T-helper 1 cell (primary cell): ENCODE measurements at places on chromosomes 2 and 18.

GRCh38 chr2:149527998-149528755, 59.4 kb downstream of the MMADHC start:
- no peak for DNase-seq

DNA sequence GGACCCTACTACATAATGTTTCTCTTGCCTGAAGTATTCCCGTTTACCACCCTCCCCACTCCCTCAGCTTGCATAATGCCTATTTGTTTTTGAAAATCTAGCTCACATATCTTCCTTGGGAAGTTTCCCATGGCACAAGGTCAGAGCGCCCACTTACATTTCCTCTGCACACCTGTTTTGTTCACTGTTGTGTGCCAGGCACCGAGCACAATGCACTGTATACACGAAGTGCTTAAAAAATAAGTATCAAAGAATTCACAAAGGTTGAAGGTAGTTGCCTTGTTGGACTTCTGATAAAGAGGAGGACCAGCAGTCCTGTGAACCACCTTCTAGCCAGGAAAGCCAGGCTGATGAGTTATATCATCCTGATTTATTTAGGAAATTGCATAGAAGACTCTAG, 16.8 kb upstream of the RHOB start:
- DNase-seq, result no peak

- no peak for DNase-seq
These were observed 497.2 kb upstream of the SYT4 start for GRCh38 chr18:43774497-43774896.

GRCh38 chr18:74081966-74082741, 65.5 kb downstream of the FBXO15 start:
- peak; percentile 29 for DNase-seq

DNA sequence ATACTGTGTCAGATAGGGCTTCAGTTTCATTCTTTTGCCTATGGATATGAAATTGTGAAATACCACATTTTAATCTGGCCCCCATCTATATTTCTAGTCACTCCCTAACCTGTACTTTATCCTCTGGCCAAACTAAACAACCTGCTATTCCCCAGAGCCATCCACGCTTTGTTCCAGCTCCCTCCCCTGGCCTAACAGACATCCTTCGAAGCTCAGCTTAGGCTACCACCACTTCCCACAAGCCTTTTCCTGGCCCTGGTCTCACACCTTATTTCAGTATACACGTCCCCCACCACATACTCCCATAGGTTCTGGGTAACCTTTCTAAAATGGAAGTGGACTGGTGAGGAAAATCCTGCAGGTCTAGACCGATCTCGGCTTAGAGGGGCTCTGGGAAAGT, 55.4 kb downstream of the MAP4K3 start:
- DNase-seq, result no peak

- no peak for DNase-seq
These were observed 132.3 kb upstream of the DLX2 start for GRCh38 chr2:172234716-172235691.

DNA sequence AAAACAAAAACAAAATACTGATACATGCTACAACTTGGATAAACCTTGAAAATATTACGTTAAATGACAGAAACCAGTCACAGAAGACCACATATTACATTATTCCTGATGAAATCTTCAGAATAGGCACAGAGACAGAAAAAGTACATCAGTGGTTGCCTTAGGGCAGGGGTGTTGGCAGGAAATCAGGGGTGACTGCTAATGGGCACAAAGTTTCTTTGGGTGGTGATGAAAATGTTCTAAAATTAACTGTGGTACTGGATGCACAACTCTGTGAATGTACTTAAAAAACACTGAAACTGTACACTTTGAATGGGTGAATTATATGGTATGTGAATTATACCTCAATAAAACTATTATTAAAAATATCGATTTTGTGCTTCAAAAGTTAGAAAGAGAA, 16.6 kb downstream of the NCKAP1 start:
- no peak for DNase-seq

DNA sequence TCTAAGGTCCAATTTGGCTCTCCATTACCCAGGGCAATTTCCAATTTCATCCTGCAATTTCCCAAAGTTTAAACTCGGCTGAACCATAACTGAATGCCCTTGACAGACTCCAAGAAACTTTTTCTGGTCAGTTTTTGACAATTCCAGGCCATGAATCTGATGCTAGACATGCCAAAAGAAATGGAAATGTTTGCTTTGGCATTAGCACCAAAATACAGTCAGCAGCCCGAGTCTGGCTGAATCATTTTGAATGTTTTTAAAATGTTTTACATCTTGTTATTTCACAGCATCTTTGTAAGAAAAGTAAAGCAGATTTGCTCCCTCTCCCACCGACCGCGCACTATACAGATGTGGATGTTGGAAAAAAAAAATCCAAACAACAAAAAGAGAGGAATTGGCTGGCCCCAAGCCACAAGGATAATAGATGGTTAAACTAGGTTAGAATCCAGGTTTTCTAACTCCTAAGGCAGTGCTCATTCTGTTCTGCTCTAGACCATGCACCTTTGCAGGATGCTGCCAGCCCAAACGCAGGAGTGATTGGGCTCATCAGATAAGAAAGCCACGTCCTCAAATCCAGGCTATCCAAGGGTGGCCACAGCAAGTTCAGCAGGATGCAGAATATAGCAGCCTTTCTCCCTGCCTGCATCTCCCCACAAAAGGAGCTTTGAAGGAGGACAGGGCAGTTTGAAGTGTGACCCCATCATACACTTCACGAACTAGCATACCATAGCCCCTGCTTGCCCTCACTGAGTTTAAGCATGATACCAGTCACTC, 167.5 kb downstream of the ALK start:
- no peak for DNase-seq

- no peak for DNase-seq
These were observed 61.3 kb upstream of the SLC8A1 start for GRCh38 chr2:40513201-40513600.

DNA sequence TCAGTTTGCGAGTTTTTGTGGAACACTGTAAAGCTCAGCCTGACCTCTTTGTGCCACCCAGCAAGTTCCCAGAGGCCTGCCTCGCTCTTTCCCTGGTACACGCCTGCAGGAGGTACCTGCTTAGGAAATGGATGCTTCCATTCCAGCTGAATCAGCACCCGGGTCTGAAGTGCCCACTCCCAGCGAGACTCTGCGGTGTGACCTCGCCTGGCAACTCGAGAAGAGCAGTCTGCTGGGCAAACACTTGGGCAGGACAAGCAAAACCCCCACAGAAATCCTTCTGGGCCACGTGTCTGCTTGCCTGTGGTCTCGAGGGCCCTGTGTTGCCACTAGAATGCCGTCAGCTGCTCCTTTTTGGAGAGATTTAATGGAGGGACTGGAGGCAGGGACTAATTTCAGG, 127.6 kb downstream of the MAPK4 start:
- no peak for DNase-seq

- no peak for DNase-seq
These were observed 6.0 kb upstream of the BMP10 start for GRCh38 chr2:68877079-68877772.

DNA sequence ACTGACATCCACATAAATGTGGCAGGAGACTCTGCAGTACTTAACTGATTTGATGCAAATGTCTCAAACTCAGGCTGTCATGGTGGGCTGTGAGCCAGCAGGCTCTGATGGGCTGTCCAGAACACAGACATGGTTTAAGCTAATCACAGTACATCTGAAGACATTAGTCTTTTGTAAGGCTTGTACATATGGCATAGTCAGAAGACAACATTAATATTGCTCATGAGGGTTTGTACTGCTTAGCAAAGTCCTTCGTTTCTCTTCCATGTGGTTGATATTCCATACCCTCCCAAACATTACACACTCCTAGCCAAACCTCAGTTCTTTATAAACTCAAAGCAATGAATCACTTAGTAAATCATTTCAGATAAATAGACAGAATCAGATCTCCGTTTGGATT, 330.6 kb downstream of the RND3 start:
- DNase-seq, result no peak

GRCh38 chr2:85761-86160, 39.5 kb upstream of the FAM110C start:
- no peak for DNase-seq

- no peak for DNase-seq
These were observed 138.4 kb downstream of the RPIA start for GRCh38 chr2:88829607-88830463.

- DNase-seq, result no peak
These were observed 45.2 kb downstream of the ADNP2 start for GRCh38 chr18:80154293-80154692.

- DNase-seq, result no peak
These were observed 62.7 kb downstream of the TRAPPC12 start for GRCh38 chr2:3442185-3442584.

- DNase-seq, result no peak
These were observed 719.4 kb upstream of the CELF4 start for GRCh38 chr18:38284972-38285371.

DNA sequence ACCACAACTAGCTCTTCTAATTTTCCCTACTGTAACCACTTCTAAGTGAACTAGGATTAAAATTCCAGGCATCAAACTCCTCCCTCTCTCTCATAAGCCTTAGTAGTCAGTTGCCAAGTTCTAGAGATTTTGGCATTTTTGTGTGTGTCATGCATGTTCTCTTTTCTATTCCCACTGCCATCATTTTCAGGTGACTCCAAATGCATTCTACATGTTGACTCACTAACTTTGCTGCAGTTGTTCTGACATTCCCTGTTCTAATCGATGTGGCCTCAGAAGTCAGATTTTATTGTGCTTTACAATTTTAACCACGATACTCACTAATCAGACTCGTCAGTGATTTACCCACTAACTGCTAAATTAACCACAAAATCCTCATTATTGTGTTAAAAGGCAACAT, 13.3 kb downstream of the DSC1 start:
- DNase-seq, result no peak

GRCh38 chr18:11323359-11323819, 174.0 kb upstream of the PIEZO2 start:
- no peak for DNase-seq

GRCh38 chr18:69444221-69444620, 43.5 kb downstream of the DOK6 start:
- DNase-seq, result no peak

GRCh38 chr2:182897137-182897536, 30.7 kb upstream of the FRZB start:
- no peak for DNase-seq

- DNase-seq, result no peak
These were observed 127.0 kb downstream of the ST6GAL2 start for GRCh38 chr2:106758901-106759497.

DNA sequence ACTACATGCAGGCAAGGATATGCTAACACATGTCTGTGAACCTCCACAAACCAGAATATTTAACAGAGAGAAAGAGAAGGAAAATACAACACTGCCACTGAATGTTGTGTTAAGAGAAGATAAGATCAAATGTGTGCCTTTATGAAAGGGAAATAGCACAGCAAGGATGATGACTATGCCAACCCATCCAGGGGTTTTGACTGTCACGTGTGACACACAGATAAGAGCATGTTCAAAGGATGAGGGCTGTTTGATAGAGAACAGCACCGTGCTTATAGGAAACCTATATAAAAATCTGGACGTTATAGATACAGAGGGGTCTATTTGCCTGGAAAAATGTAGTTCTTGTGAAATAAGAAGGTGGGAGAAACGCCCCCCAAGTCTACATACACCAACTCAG, 911.8 kb downstream of the CPS1 start:
- DNase-seq, result no peak

DNA sequence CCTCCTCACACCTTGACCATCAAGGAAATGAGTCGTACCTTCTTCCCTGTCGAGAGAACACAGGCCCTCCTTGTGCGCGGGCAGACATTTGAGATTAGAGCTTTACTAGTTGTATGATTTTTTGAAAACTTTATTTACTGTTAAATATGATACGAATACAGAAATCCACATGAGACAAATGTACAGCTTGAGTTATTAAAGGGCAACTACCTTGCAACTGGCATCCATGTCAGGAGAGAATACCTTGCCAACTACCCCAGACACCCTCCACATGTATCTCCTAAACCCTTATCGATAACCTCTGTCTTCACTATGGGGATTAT, 28.3 kb downstream of the KLHL23 start:
- DNase-seq, result no peak

DNA sequence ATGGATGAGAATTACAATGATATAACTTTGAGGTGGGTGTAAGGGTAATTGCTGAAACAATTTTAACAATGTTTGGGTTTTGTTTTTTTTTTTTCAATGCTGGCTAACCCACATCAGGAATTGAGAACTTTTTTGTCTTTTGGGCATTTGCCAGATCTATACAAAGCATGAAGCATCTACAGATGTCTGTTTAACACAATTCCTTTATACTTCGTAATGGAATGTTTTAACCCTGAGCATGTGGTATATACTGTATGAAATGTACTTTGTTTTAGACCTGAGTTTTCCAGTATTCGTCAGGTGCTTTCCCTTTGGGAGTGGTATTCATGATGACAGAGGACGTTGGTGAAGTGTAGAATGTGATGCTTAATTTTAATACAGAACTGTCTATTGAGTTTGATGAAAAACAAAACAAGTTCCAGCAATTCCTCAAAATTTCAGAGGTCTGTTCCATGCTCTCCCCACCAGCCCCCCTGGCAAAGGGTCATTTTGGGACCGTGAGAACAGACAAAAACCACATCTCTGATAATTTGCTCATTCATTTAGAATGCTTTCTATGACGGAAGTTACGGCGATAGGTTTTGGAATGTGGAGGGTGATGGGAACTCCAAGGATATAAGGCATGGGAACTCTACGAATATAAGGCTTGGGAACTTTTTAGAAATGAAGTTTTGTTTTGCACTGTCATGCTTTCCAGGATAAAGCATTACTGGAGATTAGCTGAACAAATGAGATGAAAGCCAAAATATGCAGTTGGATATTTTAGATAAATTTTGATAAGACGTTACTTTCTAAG, 14.1 kb downstream of the LIMS1 start:
- DNase-seq, result no peak

- no peak for DNase-seq
These were observed 91.3 kb upstream of the RBBP8 start for GRCh38 chr18:22841840-22842239.

GRCh38 chr2:13390676-13391075, 673.9 kb downstream of the TRIB2 start:
- no peak for DNase-seq

GRCh38 chr18:77495982-77496690, 246.5 kb downstream of the GALR1 start:
- DNase-seq, result no peak

DNA sequence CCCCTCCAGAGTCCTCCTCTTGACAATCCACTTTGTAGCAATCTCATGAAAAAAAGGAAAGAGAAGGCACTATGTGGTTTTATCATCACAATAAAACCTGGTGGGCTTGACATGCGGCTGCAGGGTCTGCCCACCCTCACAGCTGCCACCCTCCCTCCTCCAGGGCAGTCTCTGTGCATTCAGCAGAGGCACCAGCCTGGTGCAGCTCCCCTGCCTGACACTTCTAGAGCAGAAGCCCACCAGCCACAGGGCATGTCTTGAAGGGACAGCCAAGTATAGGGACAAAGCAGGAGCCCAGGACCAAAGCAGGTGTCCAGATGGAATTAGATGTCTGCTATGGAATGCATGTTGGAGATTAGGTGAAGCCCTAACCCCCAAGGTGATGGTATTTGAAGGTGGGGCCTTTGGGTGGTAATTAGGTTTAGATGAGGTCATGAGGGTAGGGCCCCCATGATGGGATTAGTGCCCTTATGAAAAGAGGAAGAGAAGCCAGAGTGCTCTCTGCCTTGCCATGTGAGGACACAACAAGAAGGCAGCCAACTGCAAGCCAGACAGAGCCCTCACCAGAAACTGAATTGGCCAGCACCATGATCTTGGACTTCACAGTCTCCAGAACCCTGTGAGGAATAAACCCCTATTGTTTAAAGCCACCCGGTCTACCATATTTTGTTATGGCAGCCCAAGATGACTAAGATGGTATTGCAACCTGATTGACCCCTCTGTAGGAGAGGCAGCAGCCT, 86.9 kb downstream of the MCFD2 start:
- DNase-seq, result no peak
